RCC 7860 (cell line): ENCODE measurements at places on chromosomes 16 and 17.

- no peak for DNase-seq
Measured at GRCh38 chr17:10824874-10825273, 13.0 kb downstream of the PIRT start.

DNA sequence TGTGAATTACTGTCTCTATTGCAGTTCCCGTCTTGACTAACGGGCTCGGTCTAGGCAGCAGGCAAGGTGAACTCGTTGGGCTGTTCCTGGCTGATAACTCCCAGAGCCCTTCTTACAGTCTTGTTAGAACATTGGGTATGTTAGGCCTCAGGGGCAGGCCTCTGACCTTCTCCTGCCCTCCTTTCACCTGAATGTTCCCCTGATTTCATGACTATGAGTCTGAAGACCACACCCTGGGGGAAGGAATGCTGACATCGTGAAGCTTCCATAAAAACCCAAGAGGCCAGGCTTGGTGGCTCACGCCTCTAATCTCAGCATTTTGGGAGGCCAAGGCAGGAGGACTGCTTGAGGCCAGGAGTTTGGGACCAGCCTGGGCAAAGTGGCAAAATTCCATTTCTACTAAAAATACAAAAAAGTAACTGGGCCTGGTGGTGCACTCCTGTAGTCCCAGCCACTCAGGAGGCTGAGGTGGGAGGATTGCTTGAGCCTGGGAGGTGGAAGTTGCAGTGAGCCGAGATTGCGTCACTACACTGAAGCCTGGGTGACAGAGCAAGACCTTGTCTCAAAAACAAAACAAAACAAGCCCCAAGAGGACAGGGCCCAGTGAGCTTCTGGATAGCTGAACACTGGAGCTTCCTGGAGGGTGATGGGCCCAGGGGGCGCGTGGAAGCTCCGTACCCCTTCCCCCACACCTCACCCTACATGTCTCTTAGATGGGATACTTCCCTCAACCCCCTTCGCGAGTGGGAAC lies 47.8 kb upstream of the FBXO47 start:
- DNase-seq: no peak

DNA sequence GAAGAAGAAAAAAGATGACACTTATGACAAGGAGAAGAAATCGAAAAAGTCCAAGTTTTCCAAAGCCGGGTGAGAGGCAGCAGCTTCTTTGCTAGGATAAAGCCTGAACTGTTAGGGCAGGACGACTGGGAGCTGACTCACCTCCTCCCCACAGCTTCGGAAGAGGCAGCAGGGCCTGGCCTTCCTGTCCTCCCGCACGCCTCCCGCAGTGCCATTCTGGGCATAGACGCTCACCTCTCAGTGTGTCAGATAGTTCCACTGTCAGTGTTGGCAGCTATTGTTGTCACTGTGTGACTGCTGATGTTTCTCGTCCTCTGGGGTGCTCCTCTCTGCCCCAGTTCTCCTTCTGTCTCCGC lies 12.6 kb downstream of the UBN1 start:
- peak; percentile 48 for DNase-seq

- DNase-seq: no peak
Measured at GRCh38 chr17:2343421-2343820, 6.1 kb downstream of the SGSM2 start.

GRCh38 chr16:15757630-15758251 lies 99.1 kb downstream of the MYH11 start:
- no peak for DNase-seq

DNA sequence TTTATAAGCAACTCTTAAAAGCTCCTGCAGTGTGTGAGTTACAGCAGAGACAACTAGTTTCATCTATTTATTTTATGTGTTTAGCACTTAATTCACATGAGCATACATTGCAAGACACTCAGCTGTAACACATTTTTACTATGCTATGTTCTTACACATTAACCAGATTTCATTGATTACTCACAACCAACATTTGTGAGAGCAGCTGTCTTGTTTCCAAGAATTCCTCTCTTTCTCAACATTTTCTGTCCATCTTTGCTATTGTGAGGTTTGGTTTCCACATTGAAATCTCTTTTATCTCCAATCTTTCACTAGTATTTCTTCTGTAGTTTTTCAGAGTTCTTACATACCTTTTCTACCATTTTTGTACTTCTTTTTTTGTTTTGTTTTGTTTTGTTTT lies 51.2 kb downstream of the COPRS start:
- DNase-seq: no peak

DNA sequence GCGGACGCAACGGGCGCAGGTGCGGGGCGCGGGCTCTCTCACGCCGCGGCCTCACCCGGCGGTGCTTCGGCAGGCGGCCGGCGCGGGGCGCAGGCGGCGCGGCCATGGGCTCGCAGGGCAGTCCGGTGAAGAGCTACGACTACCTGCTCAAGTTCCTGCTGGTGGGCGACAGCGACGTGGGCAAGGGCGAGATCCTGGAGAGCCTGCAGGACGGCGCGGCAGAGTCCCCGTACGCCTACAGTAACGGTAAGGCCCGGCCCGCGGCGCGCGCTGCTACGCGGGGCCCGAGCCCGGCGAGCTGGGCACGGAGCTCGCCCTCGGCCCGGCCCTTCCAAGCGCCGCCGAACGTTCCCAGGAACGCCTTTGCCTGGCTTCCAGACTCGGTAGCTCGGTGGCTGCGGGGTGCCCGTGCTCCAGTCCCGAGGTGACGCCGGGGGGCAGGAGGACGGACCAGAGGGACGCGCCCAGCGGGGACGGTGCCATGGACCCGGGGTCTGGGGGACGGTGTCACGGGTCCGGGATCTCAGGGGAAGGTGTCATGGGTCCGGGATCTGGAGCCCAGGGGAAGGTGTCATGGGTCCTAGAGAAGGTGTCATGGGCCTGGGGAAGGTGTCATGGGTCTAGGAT lies 435 bp downstream of the RAB40C start:
- no peak for DNase-seq

- DNase-seq: no peak
Measured at GRCh38 chr16:66287416-66287815, 79.1 kb upstream of the CDH5 start.
